ENCODE measurements at places on chromosomes 2 and 18.

DNA sequence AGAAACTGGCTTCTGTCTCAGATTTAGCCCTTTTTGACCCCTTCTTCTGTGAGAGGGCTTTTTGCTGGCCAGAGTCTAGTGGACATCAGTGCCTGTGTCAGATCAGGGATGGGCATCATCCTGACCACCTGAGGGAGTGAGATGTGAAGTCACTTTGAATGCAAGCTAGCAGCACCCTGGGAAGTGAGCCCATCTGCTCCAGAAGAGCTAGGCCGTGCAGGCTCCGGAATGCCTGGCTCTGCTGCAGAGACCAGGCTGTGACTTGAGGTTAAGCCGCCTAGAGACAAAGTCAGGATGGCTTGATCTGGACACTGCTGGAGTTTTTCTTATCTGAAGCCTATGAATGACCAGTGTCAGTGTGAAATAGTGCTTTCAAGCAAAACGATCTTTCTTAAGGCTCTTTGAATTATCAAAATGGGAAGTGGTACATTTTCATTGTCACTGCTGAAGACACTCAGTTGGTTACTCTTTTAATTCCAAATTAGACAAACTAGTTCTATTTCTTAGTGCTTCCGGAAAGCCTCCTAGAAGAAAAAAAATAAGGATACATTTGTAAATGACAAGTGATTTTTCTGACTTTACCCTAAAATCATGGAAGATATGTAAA is 20.8 kb downstream of the DGUOK start:
- no peak for DNase-seq

GRCh38 chr2:234001380-234002160 is 48.9 kb upstream of the SPP2 start:
- DNase-seq: no peak

GRCh38 chr18:48109961-48110493 is 179.6 kb upstream of the SMAD2 start:
- no peak for DNase-seq

DNA sequence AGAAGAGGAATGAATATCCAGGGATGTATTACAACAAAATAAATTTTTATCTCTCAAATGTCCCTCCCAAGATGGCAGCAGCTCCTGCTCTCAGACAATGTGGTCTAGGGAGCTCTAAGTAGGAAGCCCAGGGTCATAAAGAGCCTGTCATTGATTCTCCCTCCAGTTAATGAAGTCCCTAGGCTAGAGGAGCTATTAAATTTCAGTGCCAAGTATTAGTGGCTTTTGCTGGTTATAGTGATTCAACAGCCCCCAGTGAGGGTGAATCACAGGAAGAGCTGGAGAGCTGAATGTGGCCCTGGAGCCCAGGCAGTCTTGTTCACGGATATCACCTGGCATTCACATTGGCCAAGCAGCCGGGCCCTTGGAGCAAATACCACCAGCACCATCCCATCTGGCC is 109.8 kb upstream of the YPEL5 start:
- DNase-seq: no peak

DNA sequence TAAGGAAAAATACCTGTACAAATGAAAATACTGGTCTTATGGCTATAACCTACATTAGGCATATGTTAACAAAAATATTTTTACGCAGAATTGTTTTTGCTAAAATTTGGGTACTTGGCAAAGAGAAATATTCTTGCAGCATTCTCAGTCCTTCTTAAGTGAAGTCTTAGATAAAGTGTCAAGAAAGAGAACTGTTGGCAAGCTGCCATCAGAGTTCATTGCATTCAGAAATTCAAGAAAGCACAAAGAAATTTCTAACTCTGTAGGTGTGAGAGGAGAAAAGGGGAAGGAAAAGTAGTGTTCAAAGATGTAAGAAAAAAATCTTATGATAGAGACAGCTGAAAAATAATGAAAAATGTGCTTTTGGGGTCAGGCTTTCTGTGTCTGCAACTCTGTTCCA is 86.7 kb downstream of the IRS1 start:
- no peak for DNase-seq

DNA sequence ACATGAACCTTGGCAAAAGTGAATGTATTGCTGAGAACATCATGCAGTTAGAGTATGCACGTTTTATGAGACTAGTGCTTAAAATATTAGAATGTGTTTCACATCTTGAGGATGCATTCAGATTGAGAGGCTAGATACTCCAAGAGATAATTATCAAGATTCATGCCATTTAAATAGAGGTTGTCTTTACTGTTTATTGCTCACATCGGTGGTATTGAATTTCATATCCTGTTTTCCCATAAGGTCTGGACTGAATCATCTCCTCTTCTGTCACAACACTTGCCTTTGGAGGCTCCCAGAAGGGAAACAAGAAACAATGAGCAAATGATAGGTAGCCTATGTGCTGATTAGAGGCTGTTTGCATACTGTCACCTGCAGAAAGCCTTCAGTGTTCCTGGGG is 83.8 kb downstream of the CLHC1 start:
- no peak for DNase-seq

GRCh38 chr2:133377021-133377481 is 191.2 kb downstream of the NCKAP5 start:
- DNase-seq: no peak

DNA sequence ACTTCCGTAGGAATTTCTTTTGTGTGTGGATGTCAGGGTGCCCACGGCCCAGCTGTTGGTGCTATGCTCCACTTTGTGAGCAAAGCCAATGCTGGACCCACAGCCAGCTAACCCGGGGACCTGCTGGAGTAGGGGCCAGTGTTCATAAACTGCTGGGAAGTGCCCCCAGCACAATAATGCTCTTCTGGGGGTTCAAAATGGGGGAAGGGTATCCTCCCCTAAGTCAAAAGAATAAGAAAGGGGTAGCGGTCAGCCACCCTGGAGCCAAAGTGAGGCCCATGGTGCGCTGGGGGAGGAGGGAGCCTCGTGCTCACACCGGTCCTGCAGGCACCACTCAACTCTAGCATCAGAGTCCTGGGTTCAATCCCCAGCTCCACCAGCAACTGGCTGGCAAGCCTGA is 115.8 kb upstream of the NPAS2 start:
- no peak for DNase-seq

GRCh38 chr2:28347596-28347995 is 45.1 kb upstream of the FOSL2 start:
- DNase-seq: no peak

- no peak for DNase-seq
Observed at GRCh38 chr2:70529610-70530009, 24.0 kb downstream of the TGFA start.

All from GM23338 (cell line).